ENCODE measurements at places on chromosomes 1 and 21.

- no peak for DNase-seq
These were observed 20.2 kb downstream of the LMOD1 start for GRCh38 chr1:201925981-201926645.

GRCh38 chr21:29074783-29075182 lies 1.3 kb upstream of the CCT8 start:
- DNase-seq, result no peak

- no peak for DNase-seq
These were observed 50.2 kb downstream of the LAMC2 start for GRCh38 chr1:183236158-183236725.

GRCh38 chr21:28783641-28784185 lies 209.0 kb downstream of the LTN1 start:
- DNase-seq, result no peak

DNA sequence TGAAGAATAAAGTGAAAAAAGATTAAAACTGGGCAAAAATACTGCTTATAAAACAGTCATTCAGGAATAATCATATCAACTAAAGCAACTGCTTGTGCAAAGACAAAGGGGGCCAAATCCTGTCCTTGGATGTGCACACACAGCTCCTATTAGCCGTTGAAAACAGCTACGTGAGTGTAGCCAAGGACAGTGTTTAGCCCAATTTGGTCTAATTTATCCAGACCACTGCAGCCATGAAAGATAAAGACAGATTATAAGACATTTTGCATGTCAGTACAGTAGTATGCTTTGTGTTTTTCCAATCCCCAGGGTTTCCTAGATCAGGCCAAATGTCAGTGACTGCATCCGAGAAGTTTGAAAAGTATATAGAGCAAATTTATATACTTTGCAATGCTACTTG lies 146.3 kb upstream of the PKN2 start:
- DNase-seq, result no peak

GRCh38 chr1:233006541-233006973 lies 56.1 kb downstream of the NTPCR start:
- no peak for DNase-seq
